Heart right ventricle (tissue), 16 donors: ENCODE measurements at places on chromosomes 12 and 14. TPM values are rescaled to one million over a fixed set of nuclear protein-coding genes. Genes with fewer than 3 reads are reported as not detected.

- peaks cover 8% of the 10 kb centered on the region for H3K36me3 ChIP-seq
- H3K27me3 ChIP-seq, result no peaks in the 10 kb centered on the region
- H3K4me1 ChIP-seq, result peaks cover 8% of the 10 kb centered on the region
- H3K4me3 ChIP-seq, result no peak overlapping the region
- DNase-seq, result no peak
These were observed 23.1 kb downstream of the AMN start for GRCh38 chr14:102945346-102946130.

GRCh38 chr12:65205886-65206285 lies 36.5 kb downstream of the LEMD3 start:
- no peak overlapping the region for H3K27ac ChIP-seq
- no peaks in the 10 kb centered on the region for H3K36me3 ChIP-seq
- no peak overlapping the region for H3K4me3 ChIP-seq
- peaks cover 32% of the 10 kb centered on the region for H3K4me1 ChIP-seq
- H3K27me3 ChIP-seq, result no peaks in the 10 kb centered on the region

DNA sequence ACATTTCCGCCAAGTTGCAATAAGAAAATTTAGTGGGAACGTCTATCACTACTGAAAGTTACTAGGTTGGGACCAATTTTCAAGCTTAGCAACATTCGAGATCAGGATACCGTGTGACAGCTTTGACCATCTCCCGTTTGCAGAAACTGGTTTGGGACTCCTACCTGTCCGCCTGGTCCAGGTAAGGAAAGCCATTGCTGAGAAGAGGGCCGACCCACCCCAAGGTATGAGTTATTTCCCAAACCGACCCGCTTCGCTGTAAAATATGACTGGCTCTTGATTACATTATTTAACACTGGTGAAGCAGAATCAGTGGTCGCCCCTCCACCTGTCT lies 271 bp downstream of the DNAI7 start:
- peak overlapping the region; percentile 92 for H3K27ac ChIP-seq
- DNase-seq, result no peak
- no peaks in the 10 kb centered on the region for H3K27me3 ChIP-seq

DNA sequence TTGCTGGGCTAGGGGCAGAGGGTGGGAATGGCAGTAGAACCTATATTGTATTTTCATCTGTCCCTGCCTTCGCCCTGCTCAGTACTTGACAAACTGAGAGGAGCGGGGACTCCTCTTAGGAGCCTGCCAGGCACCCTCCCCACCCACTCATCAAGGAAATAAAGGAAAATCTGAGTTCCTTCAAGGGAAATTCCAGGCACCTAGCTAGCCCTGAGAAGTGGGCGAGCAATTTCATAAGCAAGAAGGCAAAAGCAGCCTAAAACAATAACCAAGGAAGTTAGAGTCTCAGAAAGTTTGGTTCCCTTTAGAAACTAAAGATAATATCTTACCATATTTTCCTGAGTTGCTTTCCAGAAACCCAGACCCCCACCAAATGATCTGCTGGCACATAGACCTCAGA lies 10.6 kb upstream of the PLEKHD1 start:
- no peak overlapping the region for H3K4me3 ChIP-seq
- H3K4me1 ChIP-seq, result no peaks in the 10 kb centered on the region

DNA sequence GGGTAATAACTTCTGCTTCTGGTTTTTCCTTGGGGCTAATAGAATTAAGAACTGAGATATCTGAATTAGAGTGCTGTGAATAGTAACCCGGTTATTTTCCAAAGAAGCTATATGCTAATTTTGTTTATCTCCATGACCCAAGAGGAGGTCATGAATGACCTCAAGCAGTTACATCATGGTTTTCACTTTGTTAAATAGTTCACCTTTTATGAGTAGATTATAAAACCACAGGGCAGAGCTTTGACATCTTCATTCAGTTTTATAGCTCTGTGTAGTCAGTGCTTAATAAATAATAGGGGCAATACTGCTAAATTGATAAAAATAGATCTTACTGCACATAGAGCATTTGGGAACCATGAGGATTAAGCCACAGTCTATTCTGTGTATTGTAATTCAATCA lies 462.2 kb downstream of the LRIG3 start:
- H3K4me1 ChIP-seq, result no peaks in the 10 kb centered on the region
- H3K36me3 ChIP-seq, result no peaks in the 10 kb centered on the region
- DNase-seq, result no peak
- H3K27me3 ChIP-seq, result no peaks in the 10 kb centered on the region
- no peak overlapping the region for H3K27ac ChIP-seq
- H3K4me3 ChIP-seq, result no peak overlapping the region

DNA sequence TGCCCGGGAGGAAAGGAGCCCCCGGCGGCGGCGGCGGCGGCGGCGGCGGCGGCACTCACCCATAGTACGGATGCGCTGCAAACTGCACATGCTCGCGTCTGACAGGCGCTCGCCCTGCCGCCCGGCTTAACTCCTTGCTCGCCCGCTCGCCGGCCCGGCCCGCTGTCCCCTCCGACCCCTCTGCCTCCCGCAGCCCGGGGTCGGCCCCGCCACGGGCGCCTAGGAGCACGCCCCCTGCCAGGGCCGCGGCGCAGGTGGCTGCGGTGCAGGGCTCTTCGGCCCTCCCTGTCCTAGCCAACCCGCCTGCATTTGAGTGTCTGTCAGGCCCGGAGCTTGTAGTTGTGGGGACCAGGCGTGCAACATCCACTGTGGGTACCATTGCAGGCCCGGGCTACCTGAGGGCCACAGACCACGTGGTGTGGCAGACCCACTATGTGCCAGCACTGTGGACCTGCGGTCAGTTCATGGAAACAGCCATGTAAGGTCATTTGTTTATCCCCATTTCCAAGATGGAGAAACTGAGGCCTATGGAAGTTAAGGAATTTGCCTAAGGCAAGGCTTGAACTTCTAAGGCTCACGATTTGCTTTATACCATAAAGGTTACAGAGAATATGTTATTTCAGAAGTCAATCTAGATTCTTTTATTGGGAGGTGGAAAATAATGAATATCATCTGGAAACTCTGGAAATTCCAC lies 17.6 kb upstream of the PLEKHH1 start:
- H3K27me3 ChIP-seq, result peaks cover 40% of the 10 kb centered on the region
- peak overlapping the region; percentile 84 for H3K4me3 ChIP-seq
- peaks cover 31% of the 10 kb centered on the region for H3K4me1 ChIP-seq
- no peaks in the 10 kb centered on the region for H3K36me3 ChIP-seq

DNA sequence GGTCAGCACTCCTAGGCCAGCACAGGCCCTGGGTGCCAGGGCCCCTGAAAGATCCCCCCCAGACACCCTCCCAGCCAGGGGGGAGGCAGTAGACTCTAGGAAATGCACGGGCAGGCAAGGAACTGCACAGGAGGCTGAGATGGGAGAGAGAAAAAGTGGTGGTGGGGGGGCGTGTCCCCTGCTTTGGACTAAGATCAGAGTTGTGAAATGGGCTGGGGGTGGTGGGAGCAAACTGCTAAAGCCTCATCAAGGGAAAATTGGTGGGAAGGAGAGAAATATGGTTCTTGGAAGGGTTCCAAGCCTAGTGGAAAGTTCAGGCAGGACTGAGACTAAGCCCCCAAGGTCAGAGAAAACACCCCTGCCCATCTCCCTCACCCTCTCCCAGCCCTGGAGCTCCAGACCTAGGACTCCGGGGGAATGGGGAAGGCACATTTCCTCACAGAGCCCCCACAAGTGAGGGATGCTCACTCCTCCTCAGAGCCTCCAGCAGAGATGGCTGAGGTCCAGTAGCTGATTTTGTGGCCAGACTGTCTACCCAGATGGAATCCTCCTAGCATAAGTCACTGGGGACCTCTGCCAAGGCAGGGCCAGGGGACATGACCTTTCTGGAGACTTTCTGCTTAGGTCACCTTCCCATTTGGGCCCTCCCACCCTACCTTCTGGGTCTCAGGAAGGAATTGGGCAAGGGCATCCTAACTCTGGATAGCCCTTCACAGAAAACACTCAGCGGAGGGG lies 29.8 kb downstream of the FIGNL2 start:
- no peak overlapping the region for H3K27ac ChIP-seq
- no peak for DNase-seq
- H3K4me3 ChIP-seq, result no peak overlapping the region
- peaks cover 20% of the 10 kb centered on the region for H3K27me3 ChIP-seq
- peaks cover 30% of the 10 kb centered on the region for H3K4me1 ChIP-seq
- H3K36me3 ChIP-seq, result no peaks in the 10 kb centered on the region

DNA sequence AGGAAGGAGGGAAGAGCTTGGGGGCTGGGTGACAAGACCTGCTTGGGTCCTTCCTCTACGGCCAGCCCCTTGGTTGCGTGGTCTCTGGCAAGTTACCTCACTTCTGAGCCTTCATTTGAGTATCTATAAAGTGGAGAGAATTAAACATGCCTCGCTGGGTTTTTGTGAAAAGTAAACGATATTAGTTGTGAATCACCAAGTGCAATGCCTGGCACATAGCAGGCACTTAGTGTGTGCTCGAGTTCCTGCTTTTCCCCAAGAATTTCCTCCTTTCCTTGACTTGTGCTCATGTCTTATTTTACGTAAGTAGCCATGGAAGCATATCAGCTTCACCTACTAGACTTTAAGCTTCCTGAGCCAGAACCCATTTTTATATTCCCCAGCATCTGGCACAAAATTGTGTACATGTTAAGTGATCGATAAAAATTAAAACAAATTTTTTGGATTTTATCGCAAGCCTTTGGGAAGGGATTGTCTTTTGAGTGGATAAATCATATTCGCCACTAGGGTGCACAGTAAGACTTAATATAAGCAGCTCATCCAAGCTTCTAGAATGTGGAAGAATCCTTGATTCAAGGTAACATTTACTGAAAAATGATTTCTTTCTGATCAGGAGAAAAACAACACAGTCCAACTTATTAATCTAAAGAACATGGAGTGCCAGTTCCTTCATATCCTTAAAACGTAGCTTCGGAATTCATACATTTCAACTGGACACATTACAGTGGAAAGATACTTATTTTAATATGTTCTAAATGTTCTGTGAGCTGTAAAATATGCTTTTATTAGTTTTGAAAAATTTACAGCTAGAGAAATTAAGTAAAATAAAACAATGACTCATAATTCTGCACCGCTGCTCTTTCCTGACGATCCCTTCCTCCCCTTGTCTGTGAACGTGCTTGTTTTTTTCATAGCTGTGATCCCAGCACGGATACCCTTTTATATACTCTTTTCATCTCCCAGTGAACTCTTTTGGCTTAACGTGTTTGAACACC lies 62.0 kb downstream of the SLC25A47 start:
- H3K4me3 ChIP-seq, result no peak overlapping the region
- H3K27ac ChIP-seq, result no peak overlapping the region
- H3K36me3 ChIP-seq, result peaks cover 15% of the 10 kb centered on the region
- no peak for DNase-seq

DNA sequence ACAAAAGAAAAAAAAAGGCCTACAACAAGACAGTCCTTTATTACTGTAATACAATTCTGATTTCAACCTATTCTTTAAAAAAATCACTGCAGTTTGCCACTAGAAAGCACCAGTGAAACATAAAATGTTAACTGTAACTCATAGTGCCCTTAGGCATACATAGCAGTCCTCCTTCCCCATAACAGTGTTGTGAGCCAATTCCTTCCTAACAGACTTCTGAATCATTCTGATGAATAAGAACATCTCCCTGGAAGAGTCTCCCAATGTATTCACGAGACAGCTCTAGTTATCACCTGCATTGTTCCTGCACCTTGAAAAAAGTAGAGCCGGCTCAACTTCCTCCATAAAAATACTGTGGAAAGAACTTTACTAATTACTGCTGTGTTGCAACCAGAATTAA lies 213.6 kb upstream of the FSCB start:
- no peaks in the 10 kb centered on the region for H3K27me3 ChIP-seq
- H3K4me3 ChIP-seq, result no peak overlapping the region
- DNase-seq, result no peak

DNA sequence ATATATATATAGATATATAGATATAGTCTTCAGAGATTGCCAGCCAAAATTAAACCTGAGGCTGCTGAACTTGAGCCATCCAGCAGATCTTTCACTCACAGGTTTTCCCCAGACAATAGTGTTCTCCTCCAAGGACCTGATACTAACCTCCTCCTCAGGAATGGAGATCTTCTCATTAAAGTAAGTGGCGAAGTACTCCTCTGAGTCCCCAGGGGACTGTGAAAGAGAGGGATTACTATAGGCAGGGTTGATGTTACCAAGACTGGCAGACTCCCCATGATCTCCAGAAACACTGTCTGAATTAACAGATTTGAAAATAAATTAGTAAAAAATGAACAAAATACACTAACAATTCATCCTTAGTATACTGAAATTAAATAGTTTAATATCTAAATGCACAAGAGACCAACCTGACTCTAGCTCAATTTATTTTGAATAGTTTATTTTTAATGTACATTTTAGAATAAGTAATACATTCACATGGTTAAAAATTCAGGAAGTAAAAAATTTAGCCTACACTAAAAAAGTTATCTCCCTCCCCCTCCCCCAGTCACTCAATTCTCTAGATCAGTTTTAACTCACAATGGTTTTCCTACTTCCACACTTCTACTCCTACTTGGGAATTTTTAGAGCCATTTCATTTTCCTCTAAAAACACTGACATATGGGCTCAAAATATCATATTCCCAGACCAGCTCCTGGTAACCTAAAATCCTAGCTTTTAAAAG lies 17.7 kb downstream of the SLC11A2 start:
- H3K4me3 ChIP-seq, result no peak overlapping the region
- peak overlapping the region; percentile 27 for H3K27ac ChIP-seq
- DNase-seq, result no peak

DNA sequence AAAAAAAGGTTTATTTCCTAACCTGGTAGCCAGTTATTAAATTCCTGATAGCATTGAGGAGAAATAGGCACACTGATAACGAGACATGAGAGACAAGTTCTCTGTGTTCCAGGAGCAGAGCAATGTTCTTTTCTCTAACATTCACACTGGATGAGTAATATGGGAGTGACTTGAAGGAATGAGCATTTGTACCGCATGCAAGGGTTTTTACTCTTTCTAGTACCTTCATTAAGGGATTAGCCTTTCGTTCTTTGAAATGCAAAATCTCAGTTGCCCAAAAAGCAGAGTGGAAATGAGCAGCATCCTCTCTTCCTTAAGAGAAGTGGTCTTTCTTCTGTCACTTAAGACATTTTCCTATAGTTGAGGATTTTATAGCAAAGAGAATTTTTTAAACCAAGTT lies 54.7 kb downstream of the FGD4 start:
- H3K4me1 ChIP-seq, result peaks cover 27% of the 10 kb centered on the region

Gene NRIP2
- total RNA-seq, result 2.5 TPM
